B cell (primary cell): ENCODE measurements at places on chromosomes 4 and X. TPM values are rescaled to one million over a fixed set of nuclear protein-coding genes. Genes with fewer than 3 reads are reported as not detected.

DNA sequence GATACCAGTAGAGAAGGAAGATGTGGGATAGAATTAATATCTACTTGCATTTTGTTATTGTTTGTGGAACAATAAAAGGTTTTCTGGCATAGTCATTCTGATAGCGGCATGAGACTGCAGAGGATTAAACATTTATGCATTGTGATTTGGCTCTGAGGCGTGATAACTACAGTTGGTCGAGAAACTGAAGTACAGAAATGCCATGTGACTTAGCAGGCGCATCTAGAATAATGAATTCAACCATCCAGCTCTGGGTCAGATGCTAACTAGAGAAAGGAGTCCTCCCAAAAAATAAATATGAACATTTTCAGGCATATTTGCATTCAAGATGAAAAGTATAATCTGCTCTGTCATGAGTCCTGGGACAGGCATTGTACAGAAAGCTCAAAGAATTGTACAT lies 62.8 kb downstream of the CCSER1 start:
- DNase-seq, result no peak

APLN gene
- not detected in 2 replicates for polyA plus RNA-seq

DNA sequence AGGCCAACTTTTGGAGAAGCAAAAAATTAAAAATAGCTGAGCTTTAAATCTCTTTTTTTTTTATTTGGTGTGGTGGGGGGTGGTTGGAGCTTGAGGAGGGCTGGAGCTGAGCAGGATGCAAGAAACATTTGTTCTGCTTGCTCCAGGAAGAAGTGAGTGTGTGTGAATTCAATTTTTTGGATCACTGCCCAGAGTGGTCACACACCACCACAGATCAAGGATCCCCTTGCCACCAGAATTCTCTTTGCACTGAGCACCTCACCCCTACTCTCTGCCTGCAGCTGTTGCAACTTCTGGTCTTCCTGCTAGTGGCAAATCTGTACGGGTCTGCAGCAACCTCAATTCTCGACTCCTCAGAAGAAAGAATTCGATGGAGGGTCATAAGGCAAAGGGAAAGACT lies 19.9 kb upstream of the PLP1 start:
- DNase-seq, result no peak

SSX4B gene
- polyA plus RNA-seq, result not detected in 2 replicates

RNF4 gene
- 61.8 and 75.7 TPM in 2 replicates for polyA plus RNA-seq

MID1IP1 gene
- 27.6 and 28.2 TPM in 2 replicates for polyA plus RNA-seq

DNA sequence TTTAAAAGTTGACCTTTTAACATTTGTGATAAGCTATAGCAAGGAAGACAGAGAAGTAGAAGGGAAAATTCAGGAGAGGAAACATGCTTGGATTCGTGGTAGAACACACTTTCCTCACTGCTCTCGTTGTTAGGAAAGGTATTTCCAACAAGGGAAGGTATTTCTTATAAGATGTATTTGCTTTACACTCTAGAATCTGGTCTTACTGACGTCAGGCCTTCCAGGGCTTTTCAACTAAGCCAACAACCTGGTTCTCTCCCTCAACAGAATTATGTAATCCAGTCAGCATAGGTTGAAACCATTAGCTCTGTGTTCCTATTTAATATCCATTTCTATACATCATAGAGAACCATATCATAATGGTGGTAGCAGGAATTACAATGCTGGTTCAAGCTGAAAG lies 241.9 kb downstream of the SLC39A8 start:
- DNase-seq, result no peak

DNA sequence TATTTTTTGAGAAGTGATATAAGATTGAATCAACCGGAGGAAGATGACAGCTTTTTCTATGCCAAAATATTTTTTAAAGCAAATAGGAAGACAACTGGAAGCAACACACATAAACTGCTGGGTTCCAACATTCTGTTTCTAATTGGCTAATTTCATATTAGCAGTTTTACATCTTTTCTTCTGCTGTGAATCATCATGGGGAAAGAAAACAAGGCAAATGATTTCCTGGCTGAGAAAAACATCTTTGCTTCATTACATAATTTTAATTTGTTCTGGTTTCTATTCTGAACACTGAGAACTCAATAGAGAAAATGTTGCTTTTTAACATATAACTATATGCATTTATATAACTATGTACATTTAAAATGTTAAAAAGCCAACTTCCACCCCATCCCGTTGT lies 2518.5 kb downstream of the ARAP2 start:
- no peak for DNase-seq

DNA sequence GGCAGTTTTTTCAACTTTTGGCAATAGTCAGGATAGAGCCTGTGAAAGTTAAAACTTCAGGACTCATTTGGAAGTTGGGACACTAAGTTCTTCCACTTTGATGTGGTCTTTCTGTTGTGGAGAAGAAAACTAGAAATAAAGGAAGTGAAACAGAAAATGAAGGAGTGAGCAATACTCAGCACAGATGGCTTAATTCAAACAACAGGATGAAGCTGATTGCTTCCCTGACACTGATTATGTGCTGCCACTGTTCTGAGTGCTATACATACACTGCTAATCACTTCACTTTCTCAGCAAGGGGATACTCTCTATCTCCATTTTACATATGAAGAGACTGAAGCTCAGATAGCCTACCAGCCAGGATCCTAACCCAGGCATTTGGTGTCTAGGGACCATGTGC lies 235.1 kb upstream of the CPEB2 start:
- DNase-seq, result peak; percentile 23

- no peak for DNase-seq
Observed at GRCh38 chr4:174041555-174042105, 241.8 kb downstream of the FBXO8 start.

POU4F2 gene
- polyA plus RNA-seq, result not detected in 2 replicates

DNA sequence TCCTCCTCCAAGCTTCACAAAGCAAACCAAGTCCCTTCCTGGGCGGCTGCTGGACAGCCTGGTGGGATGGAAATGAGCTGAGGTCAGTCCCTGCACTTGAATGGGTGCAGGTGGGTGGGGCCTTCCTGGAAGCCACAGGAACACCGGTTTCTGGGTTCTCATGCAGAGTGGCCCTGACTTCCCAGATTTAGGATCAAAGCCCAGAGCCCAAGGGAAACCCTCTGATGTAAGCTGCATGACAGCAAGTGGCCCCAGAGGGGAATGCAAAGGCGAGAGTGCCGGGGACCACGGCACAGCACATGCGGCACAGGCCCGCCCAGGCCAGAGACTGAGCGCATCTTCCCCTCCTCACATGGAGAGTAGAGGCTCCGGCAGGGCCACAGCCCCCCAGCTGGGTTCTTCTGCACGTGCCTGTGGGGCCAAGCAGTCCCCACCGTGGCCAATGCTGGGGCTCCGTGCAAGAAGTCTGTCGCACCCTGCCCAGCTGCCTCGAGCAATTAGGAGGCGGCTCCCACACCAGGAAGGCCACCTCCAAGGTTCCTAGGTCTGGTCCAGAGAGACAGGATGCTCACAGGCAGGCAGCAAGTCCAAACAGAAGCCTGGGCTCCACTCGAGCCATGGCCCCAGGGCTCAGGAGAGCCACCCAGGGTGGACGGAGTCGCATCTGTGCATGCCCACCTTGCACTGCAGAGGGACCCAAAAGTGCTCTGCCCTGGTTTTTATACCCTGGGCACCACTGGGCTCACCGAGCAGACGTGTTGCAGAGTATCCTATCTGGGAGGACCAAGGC lies 83.0 kb downstream of the HTRA3 start:
- DNase-seq, result no peak

DNA sequence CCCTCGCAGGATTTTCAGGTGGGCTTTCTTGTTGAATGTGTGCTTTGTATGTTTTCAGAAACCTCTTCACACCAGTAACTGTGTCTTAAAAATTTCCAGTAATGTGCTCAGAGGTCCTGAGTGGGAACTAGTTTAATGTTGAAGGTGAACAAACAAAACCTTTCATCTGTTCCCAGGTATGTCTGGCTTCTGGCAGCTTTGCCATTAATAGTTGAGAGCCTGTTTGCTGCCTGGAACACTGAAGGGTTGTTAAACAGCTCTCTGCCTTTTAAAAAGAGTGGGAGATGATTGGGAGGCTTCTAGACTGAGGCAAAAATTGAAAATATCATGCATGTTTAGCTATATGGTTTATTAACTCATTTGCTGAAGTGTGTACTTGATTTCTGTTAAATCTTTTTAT lies 161.2 kb upstream of the AGTR2 start:
- DNase-seq, result no peak

MAP7D2 gene
- 0.54 and 1.6 TPM in 2 replicates for polyA plus RNA-seq

TMEM271 gene
- polyA plus RNA-seq, result not detected in 2 replicates

GRCh38 chrX:36159254-36159653 lies 239.7 kb downstream of the CFAP47 start:
- no peak for DNase-seq

GRCh38 chrX:29726811-29727210 lies 488.6 kb upstream of the MAGEB2 start:
- no peak for DNase-seq

ITIH6 gene
- not detected in 2 replicates for polyA plus RNA-seq

DNA sequence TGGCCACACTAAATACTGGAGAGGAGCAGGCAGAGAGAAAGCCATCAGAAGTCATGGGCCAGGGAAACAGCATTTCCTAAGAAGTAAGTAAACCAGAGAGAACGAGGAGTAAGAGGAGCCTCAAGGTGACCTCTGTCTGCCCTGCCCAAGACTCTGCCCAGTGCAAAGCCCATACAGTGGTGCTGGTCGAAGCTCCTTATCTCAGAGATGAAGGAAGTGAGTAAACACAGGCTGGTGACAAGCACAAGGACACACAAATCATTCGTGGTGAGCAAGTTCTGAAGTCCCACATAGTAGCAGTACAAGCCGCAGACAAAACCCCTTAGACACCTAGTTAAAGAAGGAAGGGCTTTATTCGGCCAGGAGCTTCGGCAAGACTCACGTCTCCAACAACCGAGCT lies 62.7 kb downstream of the DCTD start:
- DNase-seq, result no peak

TNIP3 gene
- polyA plus RNA-seq, result not detected in 2 replicates

GRCh38 chr4:7310451-7310850 lies 118.1 kb downstream of the SORCS2 start:
- DNase-seq, result no peak

DNA sequence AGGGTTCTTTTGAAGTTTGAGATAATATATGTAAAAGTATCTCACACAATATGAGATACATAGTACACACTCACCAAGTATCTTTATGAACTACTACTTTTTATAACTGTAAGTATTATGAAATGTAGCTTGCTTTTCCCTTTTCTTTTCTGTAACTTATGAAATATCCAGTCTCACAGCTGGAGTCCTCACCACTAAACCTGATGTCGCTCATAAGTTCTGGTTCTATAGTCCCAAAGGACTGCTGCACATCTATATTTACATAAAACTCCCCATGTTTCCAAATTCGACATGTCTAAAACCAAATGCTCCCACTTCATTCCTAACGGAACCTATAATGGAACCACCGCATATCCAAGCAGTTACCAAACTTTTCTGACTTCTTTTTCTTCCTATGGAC lies 186.5 kb upstream of the SLC7A11 start:
- DNase-seq, result no peak

RTL9 gene
- not detected in 2 replicates for polyA plus RNA-seq

DNA sequence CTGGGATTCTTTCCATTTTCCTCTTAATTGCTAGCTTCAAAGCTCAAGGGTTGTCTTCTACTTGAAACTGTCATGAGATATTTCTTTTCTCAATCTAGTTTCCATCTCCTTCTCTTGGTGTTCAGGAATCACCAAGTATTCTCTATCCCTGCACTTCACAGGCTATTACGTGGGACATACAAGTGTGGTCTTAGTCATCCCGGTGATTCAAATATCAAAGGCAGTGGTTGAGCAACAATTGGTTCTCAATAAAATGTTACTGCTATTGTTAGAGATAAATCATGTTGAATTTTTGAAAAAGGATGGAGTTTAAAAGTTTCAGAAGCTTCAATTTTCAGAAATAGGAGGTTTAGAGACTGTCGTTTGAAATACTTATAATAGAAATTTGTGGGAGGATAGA lies 812.9 kb downstream of the FSTL5 start:
- DNase-seq, result no peak

DNA sequence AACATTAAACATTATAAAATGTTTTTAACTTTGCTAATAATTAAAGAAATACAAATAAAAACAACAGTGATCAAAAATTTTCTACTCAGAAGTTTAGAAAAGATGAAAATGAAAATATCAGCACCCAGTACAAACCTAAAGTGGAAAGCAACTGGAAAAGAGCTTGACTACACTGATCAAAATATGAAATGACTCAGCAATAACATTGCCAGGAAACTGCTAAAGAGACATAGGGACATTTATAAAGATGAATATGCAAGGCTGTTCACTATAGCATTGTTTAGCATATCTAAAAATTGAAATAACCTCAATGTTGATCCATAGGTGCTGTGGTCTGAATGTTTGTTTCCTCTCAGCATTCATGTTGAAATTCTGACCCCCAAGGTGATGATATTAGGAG lies 88.5 kb upstream of the NOCT start:
- DNase-seq, result no peak

TMEM131L gene
- polyA plus RNA-seq, result 56.4 and 96.3 TPM in 2 replicates

MTNR1A gene
- not detected in 2 replicates for polyA plus RNA-seq

- no peak for DNase-seq
Observed at GRCh38 chr4:137960371-137961050, 281.6 kb downstream of the SLC7A11 start.

GLOD5 gene
- polyA plus RNA-seq, result not detected in 2 replicates

DNA sequence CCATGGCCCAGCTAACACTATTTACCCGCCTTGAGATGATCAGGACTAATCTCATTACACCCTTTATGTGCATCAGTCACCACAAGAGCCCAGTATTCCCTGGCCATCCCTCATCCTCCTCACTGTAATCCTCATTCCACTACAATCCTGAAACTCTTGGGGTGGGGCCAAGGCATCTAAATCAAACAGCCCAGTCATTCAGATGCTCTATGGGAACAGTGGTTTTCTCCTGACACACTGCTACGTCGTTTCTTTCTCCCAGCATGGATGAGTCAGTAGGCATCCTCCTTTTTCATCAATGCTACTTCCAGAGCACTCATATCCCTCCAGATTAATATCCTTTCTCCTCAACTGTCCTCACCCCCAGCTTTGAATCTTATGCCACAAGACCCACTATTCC lies 5.6 kb downstream of the SDAD1 start:
- DNase-seq, result no peak

DNA sequence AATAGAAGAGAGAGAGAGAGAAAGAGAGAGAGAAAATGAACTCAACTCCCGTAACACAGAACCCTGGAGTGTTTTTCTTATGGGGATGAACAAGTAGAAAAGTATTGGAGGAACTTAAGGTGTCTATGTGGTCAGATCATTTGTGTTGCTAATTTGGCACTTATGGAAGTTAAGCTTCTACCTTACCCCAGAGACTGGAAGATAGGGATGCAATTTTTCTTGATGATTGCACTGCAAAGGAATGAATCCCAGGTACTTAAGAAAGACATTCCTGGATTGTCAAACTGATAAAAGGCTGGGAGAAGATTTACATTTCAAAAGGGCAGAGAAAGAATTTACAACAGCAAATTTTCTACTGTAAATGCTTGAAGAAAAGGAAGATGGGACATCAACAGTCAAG lies 57.2 kb downstream of the MAP9 start:
- DNase-seq, result no peak

GRCh38 chr4:158624889-158625478 lies 46.7 kb downstream of the C4orf46 start:
- peak; percentile 39 for DNase-seq

GRCh38 chr4:57234252-57234775 lies 124.1 kb upstream of the IGFBP7 start:
- no peak for DNase-seq

MAGEA11 gene
- polyA plus RNA-seq, result not detected in 2 replicates

MGARP gene
- 0.28 TPM in 1 of 2 replicates, not detected in the other for polyA plus RNA-seq

PFKFB1 gene
- polyA plus RNA-seq, result 0.32 and 0.37 TPM in 2 replicates
